ENCODE measurements at places on chromosomes 16 and 17.

DNA sequence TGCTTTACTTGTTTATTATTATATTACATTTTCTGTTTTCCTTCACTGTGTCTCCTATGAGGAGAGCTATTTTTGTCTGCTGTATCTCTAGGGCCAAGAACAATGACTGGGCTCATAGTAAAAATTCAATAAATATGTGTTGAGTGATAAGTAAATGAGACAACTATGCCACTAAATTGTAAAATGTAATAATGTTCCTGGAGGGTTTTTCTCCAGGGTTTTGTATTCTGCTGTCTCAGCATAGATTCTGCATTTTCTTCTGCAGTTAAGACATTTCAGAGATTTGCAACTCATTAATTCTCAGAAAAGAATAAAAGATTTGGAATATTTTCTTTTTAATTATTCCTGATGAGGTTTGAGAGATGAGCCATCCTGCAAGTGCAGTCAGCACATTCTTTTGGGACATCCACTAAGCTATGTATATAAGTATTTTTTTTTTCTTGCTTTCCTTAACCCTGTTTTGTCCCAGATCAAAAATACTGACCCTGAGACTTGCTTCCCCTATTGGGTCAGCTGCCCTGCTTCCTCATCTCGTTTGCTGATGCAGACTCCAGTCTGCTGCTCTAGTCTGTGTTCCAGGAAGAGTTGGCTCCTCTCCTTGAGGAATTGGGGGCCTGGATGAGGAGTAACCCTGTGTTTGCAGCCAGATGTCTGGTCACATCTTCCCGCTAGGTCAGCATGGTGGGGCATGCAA is 122.9 kb downstream of the ABCA8 start:
- H3K27me3 ChIP-seq, result peaks cover 40% of the 10 kb centered on the region
- H3K4me1 ChIP-seq, result peaks cover 3% of the 10 kb centered on the region
- H3K4me3 ChIP-seq, result no peak overlapping the region

DNA sequence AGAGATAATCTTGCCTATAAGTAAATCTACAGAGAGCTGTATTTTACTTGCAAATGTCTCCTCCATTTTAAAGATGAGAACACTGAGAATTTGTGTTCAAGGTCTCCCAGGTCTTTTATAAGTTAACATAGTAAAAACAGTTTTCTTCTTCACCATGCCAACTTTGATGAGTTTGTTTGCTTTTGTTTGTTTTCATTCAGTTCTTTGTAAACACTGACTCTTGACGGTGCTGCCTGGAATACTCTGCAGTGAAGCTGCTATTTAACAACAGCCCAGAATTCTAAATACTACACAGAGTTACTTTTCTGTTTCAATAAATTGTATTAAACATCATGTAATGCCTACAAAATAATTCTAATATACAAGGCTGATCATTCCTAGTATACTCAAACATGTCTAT is 41.4 kb upstream of the PITPNM3 start:
- H3K4me1 ChIP-seq, result no peaks in the 10 kb centered on the region
- peaks cover 28% of the 10 kb centered on the region for H3K36me3 ChIP-seq
- H3K27ac ChIP-seq, result no peak overlapping the region
- no peaks in the 10 kb centered on the region for H3K27me3 ChIP-seq
- DNase-seq, result no peak
- H3K4me3 ChIP-seq, result no peak overlapping the region

GRCh38 chr17:77280304-77281121 is 139.7 kb downstream of the SEC14L1 start:
- H3K4me3 ChIP-seq, result peak overlapping the region; percentile 72
- H3K36me3 ChIP-seq, result no peaks in the 10 kb centered on the region
- peak overlapping the region; percentile 62 for H3K27ac ChIP-seq
- H3K27me3 ChIP-seq, result peaks cover 29% of the 10 kb centered on the region

- H3K4me1 ChIP-seq, result peaks cover 18% of the 10 kb centered on the region
- H3K4me3 ChIP-seq, result no peak overlapping the region
- no peaks in the 10 kb centered on the region for H3K27me3 ChIP-seq
These were observed 24.1 kb downstream of the MYBBP1A start for GRCh38 chr17:4530799-4531730.

- no peak for DNase-seq
- H3K4me3 ChIP-seq, result no peak overlapping the region
- H3K27me3 ChIP-seq, result no peaks in the 10 kb centered on the region
- no peaks in the 10 kb centered on the region for H3K36me3 ChIP-seq
- peak overlapping the region; percentile 23 for H3K27ac ChIP-seq
These were observed 324.5 kb downstream of the SNX29 start for GRCh38 chr16:12300945-12301500.

- no peak overlapping the region for H3K27ac ChIP-seq
- H3K27me3 ChIP-seq, result no peaks in the 10 kb centered on the region
- H3K36me3 ChIP-seq, result peaks cover 45% of the 10 kb centered on the region
- no peaks in the 10 kb centered on the region for H3K4me1 ChIP-seq
- no peak for DNase-seq
- no peak overlapping the region for H3K4me3 ChIP-seq
These were observed 10.1 kb upstream of the TANGO6 start for GRCh38 chr16:68833251-68833650.

GRCh38 chr17:75032720-75033280 is 14.0 kb downstream of the ATP5PD start:
- no peak for DNase-seq
- peaks cover 7% of the 10 kb centered on the region for H3K36me3 ChIP-seq
- peak overlapping the region; percentile 99 for H3K27ac ChIP-seq
- peaks cover 16% of the 10 kb centered on the region for H3K4me1 ChIP-seq
- peak overlapping the region; percentile 98 for H3K4me3 ChIP-seq

DNA sequence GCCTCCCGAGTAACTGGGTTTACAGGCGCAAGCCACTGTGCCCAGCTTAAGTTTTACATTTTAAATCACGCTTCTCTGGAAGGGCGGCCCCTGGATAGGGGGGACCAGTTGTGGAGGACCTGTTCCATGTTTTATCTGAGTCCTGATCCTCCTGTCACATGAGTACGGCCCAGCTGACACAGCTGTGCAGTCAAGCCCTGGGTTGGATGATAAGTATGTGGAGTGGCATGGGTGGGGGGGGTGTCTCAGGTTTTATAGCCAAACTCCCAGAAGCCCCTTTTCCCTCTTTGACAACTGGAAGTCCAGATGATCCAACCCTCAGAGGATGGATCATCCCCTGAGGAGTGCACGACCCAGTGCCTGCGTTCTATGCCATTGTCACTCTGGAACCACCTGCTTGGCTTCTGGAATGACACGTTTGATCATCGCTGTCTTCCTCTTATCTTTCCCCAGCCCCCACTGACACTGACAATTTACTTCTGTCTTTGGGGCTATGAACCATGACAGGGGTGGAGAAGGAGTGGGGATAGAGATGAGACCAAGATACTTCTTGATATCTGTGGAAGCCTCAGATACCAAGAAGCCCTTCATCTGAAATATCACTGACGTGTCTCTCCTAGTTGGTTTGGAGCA is 191.2 kb downstream of the MSI2 start:
- H3K27me3 ChIP-seq, result no peaks in the 10 kb centered on the region
- peaks cover 51% of the 10 kb centered on the region for H3K4me1 ChIP-seq
- no peak overlapping the region for H3K4me3 ChIP-seq
- no peak overlapping the region for H3K27ac ChIP-seq

DNA sequence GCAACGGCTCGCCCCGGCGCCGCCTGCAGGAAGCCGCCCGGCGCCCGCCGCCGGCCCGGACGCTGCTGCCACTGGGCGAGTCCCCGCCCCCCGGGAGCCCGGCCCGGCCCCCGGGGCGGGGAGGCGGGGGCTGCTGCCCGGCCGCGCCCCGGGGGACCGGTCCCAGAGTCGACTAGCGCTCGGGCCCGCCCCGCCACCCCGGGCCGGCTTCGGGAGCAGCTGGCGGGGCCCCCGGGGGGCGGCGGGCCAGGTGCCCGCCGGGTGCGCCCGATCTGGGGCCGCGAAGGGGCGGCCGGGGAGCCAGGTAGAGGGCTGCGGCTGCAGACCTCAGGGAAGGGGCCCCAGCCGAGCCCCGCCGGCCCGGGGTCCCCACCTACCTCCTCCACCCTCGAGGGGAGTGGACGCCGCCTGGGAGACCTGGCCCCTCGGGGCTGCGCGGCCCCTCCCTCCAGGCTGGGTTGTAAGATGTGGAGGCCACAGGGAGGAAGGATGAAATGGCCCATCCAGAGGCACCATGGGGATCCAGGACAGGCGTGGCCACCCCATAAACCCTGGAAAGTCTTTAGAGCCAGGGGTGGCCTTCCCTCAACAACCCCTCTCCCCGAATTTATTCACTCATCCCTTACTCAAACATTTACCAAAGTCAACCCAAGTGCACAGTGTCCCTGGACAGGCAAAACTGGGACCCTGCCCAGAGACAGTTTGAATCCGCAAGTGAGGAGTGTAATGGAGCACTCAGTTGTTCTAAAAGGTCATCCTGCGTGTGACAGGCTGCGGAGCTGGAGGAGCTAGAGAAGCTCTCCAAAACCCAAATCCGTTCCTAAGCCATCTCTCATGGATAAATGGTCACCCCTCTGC is at the start of gene CDYL2:
CDYL2 (minus strand) TSS at position 73 of the 858 bp plus-strand sequence. CDS start 425 bp downstream, outside the sequence.
- H3K27ac ChIP-seq, result no peak within 1 kb of the TSS
- DNase-seq, result no peak
- no peaks in the 10 kb centered on the region for H3K4me1 ChIP-seq
- peaks cover 38% of the 10 kb centered on the region for H3K27me3 ChIP-seq
- H3K36me3 ChIP-seq, result no peaks in the 10 kb centered on the region
- H3K4me3 ChIP-seq, result peak within 1 kb of the TSS; percentile 88

DNA sequence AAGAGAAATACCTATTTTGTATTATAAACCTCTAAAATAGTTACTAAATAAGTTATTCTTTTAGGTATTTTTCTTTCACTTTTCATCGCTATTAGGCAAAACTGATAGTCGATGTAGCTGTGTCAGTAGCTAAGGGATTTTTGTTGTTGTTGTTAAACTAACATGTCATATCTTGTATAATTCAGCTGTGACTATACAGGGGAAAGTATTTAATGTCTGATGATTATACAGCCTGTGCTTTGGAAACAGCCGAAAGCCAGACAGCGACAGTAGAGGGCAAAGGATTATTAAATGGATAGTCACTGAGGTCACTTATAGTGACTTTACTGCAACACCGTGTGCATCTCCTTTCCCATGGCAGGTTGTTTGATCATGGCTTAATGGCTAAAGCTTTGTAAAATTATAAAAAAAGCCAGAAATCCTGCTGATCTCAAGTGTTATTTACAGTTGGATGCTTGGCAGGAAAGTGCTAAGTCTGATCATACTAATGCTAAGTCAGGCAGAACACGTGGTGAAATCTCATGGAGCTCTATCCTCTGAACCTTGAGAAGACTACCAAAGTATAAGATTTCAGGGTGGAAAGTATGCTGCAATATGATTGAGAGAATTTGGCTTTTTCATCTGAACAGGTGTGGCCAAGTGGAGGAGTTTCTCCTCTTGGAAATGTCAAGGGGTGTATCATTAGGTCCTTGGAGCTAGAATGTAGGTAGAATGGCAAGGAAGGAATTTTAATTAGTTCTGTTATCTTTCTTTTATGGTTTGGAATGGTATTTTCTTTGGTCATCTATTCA is 88.4 kb downstream of the FTO start:
- H3K4me3 ChIP-seq, result no peak overlapping the region
- H3K36me3 ChIP-seq, result no peaks in the 10 kb centered on the region
- DNase-seq, result no peak
- peak overlapping the region; percentile 4 for H3K27ac ChIP-seq

GRCh38 chr17:31311526-31311925 is 2.3 kb downstream of the EVI2B start:
- peaks cover 5% of the 10 kb centered on the region for H3K36me3 ChIP-seq
- no peak overlapping the region for H3K27ac ChIP-seq
- H3K4me3 ChIP-seq, result no peak overlapping the region
- H3K4me1 ChIP-seq, result peaks cover 13% of the 10 kb centered on the region
- no peaks in the 10 kb centered on the region for H3K27me3 ChIP-seq
- DNase-seq, result no peak

DNA sequence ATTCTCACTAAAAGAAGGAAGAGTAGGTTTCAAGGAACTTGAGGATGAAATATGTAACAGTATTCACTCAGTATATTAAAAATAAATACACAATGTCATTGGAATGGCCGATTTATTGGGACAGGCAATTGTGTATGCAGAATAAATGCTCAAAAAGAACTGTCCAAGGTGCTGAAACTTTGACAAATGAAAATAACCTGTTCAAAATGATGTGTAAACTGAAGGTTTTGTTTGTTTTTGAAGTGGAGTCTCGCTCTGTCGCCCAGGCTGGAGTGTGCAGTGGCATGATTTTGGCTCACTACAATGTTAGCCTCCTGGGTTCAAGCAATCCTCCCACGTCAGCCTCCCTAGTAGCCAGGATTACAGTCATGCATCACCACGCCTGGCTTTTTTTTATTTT is 318.7 kb upstream of the RBFOX1 start:
- H3K4me3 ChIP-seq, result no peak overlapping the region
- no peaks in the 10 kb centered on the region for H3K4me1 ChIP-seq
- peaks cover 11% of the 10 kb centered on the region for H3K27me3 ChIP-seq
- no peak overlapping the region for H3K27ac ChIP-seq
- DNase-seq, result no peak
- no peaks in the 10 kb centered on the region for H3K36me3 ChIP-seq

DNA sequence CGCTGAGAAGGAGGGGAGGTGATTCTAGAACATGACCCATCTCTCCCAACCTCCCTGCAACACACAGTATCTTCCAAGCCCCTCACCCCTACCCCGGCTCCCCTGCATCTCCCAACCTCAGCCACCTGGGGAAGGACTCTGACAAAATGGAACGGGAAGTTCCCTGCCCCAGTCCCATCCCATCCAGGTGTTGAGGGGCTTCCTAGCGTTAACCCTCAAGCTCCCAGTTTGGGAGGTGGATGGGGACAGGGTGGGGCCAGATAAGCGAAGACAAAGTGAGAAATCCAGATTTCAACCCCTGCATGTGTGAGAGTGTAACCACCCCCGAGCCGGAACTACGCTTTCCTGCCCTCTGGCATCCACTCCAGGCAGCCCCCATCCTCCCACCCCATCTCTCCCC is 1.8 kb downstream of the ZSCAN10 start:
- peaks cover 20% of the 10 kb centered on the region for H3K4me1 ChIP-seq
- H3K36me3 ChIP-seq, result no peaks in the 10 kb centered on the region
- H3K27me3 ChIP-seq, result peaks cover 29% of the 10 kb centered on the region
- DNase-seq, result no peak

- H3K27ac ChIP-seq, result no peak overlapping the region
- H3K27me3 ChIP-seq, result no peaks in the 10 kb centered on the region
- no peak overlapping the region for H3K4me3 ChIP-seq
- no peak for DNase-seq
- H3K4me1 ChIP-seq, result peaks cover 9% of the 10 kb centered on the region
These were observed 10.5 kb downstream of the CBFB start for GRCh38 chr16:67039260-67040020.

All from mesothelial cell of epicardium (in vitro differentiated cells).